ENCODE measurements at places on chromosomes 2 and 18.

- no peak for DNase-seq
Observed at GRCh38 chr2:36165132-36165531, 190.4 kb upstream of the CRIM1 start.

DNA sequence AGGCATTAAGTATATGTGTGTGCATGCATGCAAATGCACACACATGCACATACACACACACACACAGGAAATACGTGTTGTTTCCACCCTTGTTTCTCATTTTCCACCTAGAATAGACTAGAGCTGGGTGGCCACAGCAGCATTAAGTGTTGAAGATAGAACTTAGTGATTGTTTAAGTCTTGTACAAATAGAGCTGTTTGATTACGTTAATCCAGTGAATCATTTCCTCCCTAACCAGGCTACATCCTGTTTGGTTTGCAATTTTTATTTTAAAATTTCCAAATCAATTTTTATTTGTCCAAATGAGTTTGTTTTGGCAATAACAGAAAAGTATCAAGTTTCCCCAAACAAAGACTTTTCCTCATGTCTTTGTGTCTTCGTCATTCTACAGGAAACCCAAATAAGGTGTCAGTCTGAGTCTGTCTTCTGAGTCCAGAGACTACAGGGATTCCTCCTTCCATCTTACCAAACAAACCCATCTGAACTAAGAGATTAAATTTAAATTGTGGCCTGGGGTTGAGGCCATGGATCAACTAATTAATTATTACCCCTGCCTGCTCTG, 74.6 kb upstream of the GALNT5 start:
- DNase-seq, result no peak

DNA sequence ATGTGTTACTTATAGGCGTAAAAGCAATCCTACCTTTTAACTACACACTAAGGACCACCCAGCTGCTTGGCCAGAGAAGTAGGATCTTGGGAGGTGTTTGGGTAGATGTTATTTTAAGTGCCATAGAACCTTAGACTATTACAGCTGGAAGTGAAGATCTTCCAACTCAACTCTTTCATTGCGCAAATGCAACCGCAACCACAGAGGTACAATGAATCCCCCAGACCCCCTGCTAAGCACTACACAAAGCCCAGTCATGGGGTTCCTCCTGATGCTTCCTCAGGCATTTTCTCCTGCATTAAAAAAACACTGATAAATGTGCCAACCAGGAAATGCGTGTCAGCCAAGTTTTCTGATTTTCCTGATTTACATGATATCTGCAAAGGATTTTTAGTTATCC, 246.0 kb downstream of the LRRTM1 start:
- DNase-seq, result no peak

DNA sequence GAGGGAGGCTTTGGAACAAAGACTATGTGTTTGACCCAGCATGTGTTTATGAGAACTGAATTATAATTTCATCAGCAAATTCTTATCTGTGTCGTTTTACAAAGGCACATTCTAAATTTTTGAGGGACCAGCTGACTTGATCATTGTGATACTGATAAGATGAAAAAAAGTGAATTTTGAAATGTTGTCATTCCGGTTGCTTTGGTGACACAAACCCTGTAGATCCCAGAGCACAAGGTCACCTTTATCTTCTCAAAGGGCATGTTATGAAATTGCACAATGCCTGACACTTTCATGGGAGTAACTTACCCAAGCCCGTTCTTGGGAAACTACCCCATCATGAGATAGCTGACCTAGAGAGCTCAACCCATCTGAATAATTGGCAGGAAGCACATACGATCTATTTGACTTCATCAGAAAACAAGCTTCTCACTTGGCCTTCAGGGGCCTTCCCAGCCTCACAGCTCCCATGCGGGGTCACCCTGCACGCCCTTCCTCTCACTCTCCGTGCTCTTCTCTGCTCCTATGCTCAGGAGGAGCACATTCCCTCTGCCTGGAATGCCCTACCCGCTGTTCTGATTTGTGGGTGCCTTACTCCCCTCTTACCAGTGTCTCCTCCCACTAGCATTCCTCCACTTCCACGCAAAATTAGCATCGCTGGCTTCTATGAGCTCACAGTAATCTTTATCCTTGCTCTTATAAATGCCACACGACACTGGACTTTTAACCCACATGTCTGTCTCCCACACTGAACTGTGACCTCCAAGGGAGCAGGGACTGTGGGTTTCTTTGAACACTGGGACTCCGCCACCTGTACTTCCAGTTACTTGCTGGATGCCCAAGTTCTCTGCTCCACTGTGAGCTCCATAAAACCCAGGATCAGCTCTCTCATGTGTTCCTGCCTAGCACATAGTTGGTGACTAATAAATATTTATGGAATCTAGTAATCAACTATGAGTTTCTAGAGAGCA, 555.8 kb upstream of the ID2 start:
- no peak for DNase-seq

GRCh38 chr2:134917888-134918525, 615 bp upstream of the CCNT2 start:
- peak; percentile 69 for DNase-seq

DNA sequence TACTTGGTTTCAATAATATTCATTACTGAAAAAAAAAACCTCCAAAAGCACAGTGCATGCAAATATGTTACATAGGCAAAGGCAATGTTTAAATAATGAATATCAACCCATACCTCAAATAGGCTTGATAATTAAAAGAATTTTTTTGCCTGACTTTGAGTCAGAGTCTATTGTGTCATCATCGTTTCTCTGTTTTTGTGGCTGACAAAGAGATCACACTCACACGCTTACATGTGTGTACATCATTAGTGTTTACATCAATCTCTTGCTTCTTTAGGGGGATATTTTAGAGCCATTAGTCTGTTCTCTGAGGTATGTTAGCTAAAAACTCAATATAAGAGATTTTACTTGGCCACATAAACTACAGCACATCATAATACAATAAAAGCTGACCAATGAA, 150.3 kb upstream of the MMADHC start:
- DNase-seq, result no peak

DNA sequence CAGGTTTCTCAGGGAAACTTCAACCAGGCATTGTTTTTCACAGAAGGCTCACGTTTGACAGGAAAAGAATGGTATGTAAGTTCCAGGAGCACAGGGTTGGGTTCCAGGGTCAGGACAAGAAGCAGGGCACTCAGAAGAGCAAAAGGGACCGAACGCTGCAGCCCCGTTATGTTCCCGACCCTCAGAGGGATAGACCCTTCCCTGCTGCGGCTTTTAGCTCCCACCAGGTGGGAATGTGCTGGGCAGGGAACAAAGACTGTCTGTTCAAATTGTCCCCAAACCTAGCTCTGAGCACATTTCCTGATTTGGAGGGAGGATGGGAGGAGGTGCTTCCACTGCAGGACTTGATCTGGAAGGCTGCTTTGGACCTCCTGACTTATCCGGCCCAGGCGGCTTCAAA, 130.1 kb downstream of the RAB3GAP1 start:
- no peak for DNase-seq

DNA sequence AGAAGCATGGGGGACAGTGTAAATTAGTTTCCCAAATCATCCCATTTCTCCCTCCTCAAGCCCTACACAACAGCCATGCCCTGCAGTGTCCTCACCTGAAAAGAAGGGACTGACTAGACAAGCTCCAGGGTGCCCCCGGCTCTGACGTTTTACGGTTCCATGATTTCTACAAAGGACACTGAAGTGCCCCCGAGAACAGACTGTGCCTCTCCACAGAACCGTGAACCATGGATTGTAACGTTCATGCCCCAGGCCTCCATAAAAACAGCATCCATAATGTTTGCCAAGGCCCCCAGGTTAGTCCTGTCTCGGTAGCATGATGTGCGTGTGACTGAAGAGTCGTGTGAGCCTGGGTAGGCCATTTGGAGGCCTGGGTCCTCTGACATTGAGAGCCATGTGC, 7.0 kb upstream of the ACOXL start:
- DNase-seq, result no peak

GRCh38 chr2:205698286-205699268, 16.3 kb downstream of the NRP2 start:
- no peak for DNase-seq

GRCh38 chr2:215059724-215060123, 78.7 kb downstream of the ABCA12 start:
- DNase-seq, result no peak

DNA sequence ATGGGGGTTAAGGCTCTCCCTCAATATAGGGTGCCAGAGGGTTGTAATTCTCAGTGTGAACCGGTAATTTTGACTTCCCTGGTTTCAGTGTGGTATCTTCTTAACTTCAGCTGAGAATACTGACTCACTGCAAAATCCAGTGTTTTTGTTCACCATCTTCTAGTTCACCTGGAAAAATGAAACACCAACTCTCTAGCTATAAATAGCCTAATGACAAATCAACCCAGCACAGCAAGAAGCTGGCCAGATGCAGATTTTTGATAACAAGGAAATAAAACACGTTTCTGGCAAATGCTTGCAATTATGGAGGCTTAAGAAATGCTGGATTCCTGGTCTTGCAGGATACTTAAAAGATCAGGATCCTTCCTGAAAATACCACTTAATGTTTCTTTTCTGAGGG, 192.3 kb downstream of the CLIP4 start:
- DNase-seq, result no peak

- no peak for DNase-seq
Observed at GRCh38 chr2:118980022-118980421, 38.0 kb downstream of the MARCO start.

GRCh38 chr2:17206771-17207170, 311.5 kb downstream of the RAD51AP2 start:
- DNase-seq, result no peak

GRCh38 chr18:31716362-31716761, 32.0 kb upstream of the B4GALT6 start:
- no peak for DNase-seq

GRCh38 chr2:169838743-169839489, 11.7 kb downstream of the UBR3 start:
- DNase-seq, result no peak

GRCh38 chr2:159614534-159615366, 1.6 kb downstream of the BAZ2B start:
- DNase-seq, result no peak

- no peak for DNase-seq
Observed at GRCh38 chr2:84924173-84925106, 19.0 kb downstream of the TMSB10 start.

DNA sequence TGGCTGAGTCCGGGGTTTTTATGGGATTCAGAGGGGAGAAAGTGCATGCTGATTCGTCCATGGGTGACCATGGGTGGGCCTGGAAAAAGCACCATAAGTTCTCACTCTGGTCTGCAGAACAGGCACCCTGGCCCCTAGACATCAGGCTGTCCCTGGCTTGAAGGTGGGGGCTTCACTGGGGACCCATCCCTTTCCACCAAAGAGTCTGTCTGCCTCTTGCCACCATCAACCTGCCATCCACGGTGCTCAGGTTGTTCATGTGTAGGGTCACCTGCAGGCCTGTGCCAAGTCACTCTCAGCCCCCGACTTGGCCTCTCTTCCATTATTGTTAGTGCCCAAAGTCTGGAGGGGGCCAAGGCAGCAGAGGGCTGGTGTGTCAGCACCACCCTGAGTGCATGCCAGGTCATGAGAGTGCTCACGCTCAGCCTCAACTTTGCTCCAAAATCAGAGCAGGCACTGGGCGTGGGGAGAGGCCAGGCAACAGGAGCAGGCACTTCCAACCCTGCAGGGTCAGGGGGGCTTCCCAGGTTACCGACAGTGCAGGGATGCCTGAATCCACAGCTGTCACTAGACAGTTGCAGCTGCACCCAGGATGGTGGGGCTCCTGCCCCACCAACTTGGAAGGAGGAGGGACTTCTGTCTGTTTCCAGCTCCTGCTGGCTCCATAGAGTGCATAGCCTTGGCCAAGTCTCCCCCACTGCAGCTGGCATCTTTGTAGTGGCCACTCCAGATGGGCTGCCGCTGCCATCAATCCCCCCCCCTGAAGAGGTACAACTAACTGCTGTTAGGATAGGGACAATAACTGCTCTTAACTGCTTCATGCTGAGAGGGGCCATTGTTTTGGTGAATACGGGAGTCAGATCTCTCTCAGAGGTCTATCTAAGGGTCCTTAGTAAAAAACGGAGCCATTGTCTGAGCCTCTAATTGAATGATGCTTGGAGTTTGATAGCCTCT, 209.3 kb downstream of the AKAIN1 start:
- no peak for DNase-seq

- no peak for DNase-seq
Observed at GRCh38 chr2:69020496-69021426, 7.8 kb downstream of the ANTXR1 start.

- no peak for DNase-seq
Observed at GRCh38 chr2:236176417-236176816, 8.2 kb upstream of the GBX2 start.

DNA sequence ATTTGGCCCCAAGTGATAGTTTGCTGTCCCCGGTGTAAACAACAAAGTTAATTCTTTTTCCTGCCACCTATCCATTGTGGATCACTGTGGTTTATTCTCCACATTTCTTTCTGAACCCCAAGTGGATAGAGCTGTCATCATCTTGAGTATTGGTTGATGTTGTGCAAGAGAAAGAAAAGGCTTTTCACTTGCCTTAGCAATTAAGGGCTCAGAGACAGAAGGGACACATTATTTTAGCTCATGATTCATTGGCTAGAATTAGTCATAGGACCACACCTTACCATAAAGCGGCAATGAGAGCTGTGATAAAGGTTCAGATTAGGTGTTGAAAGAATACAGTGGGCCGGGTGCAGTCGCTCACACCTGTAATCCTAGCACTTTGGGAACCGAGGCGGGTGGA, 442.1 kb upstream of the DCC start:
- no peak for DNase-seq

- DNase-seq, result no peak
Observed at GRCh38 chr18:64851726-64852125, 702.8 kb upstream of the LINC00305 start.

- DNase-seq, result no peak
Observed at GRCh38 chr2:24830786-24831185, 37.6 kb downstream of the CENPO start.

GRCh38 chr2:19802086-19802841, 99.5 kb downstream of the TTC32 start:
- no peak for DNase-seq

Measured in activated CD4-positive, alpha-beta T cell treated with anti-CD3 and anti-CD28 coated beads, Interleukin-2, amount 50 U/mL, for 24 hours (primary cell).